ENCODE measurements at places on chromosomes 7 and 10.

- no peak for DNase-seq
Measured at GRCh38 chr7:131042269-131043160, 285.2 kb upstream of the MKLN1 start.

DNA sequence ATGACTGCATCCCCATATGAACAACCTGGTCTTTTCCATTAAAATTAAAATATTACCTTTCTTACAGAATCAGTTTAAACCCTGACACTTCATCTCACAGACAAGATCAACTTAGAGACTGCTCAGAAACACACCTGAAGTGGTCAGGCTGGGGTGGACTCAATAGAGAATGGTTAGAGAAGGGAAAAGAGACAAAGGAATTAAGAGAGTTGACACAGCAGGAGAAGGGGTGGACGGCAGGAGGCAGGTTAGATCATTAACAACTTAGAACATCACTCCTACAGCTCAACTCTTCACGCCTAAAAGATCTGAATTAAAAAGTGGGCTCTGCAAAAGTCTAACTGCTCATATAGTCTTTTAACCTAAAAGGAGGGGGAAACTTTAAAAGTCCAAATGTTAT lies 157.7 kb upstream of the COL1A2 start:
- DNase-seq: no peak

GRCh38 chr7:23462846-23463245 lies 7.4 kb downstream of the IGF2BP3 start:
- no peak for DNase-seq

- DNase-seq: peak; percentile 9
Measured at GRCh38 chr7:158695726-158696452, 8.7 kb downstream of the NCAPG2 start.

- no peak for DNase-seq
Measured at GRCh38 chr10:51815723-51816122, 116.3 kb upstream of the CSTF2T start.

GRCh38 chr10:24419066-24419465 lies 210.1 kb downstream of the KIAA1217 start:
- DNase-seq: no peak

GRCh38 chr7:138246428-138246827 lies 170.2 kb downstream of the AKR1D1 start:
- no peak for DNase-seq

- DNase-seq: no peak
Measured at GRCh38 chr7:46100521-46100920, 179.4 kb upstream of the IGFBP3 start.

- DNase-seq: no peak
Measured at GRCh38 chr7:25907214-25907613, 244.8 kb upstream of the NFE2L3 start.

DNA sequence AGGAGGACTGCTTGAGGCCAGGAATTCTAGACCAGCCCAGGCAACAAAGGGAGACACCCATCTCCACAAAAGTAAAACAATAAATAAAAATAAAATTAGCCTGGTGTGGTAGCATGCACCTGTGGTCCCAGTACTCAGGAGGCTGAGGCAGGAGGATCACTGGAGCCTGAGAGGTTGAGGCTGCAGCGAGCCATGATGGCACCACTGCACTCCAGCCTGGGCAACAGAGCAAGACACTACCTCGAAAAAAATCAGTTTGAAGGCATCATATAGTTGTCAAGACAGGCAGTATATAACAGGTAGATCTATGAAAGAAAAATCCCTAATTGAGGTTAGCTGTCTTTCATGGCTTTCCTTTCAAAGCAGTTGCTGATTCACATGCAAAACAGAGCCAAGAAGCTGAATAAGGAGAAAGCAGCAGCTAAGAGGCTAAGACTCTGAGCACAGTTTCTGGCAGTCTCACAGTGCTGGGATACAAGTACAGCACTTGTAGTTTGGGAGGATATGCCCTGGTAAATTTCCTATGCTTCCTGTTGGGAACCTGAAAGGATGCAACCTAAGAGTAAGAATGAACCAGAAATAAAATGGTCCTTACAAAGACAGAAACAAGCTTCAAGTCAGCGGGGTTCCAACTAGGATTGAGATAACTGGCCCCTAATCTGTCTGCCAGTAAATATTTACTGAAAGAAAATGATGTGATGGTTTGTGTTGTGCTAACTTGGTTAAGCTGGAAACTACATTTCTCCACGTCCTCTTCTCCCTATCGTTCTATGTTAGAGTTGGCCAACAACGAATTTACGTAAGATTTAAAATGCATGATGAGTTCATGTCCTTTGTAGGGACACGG lies 368.5 kb upstream of the HPS1 start:
- no peak for DNase-seq

GRCh38 chr10:76632767-76633051 lies 1004.9 kb downstream of the KCNMA1 start:
- DNase-seq: no peak

DNA sequence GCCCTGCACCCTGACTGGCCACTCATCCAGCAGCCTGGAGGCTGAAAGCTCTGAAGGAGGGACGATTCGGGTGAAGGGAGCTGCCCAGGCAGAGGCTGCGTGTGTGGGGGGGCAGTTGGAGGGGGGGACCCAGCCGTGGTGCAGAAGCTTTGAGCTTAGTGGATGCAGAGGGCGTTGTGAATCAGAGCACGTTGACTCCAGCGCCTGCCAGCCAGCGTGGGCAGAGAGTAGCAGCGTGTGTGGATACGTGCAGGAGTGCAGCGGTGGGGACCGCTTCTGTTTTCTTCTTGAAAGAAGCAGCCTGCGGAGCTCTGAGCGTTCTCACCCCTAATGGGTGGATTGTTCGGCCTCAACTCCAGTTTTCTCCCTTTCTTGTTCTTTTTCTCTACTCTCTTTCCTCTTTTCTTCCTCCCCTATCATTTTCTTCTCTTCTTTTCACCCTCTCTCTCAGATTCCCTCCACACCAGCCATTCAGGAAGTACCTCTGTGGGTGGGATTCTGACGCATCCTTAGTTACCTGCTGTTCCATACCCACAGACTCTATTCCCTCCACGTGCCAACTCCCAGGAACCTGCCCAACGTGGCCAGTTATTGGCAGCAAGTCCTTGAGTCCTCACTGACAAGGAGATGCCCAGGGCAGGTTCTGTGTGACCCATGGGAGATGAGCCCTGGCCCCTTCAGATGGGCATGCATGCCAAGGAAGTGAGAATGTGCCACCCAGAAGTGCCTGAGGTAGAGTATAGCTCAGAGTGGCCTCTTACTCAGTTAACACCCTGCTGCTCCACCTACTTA lies 47.4 kb downstream of the SORCS3 start:
- no peak for DNase-seq

DNA sequence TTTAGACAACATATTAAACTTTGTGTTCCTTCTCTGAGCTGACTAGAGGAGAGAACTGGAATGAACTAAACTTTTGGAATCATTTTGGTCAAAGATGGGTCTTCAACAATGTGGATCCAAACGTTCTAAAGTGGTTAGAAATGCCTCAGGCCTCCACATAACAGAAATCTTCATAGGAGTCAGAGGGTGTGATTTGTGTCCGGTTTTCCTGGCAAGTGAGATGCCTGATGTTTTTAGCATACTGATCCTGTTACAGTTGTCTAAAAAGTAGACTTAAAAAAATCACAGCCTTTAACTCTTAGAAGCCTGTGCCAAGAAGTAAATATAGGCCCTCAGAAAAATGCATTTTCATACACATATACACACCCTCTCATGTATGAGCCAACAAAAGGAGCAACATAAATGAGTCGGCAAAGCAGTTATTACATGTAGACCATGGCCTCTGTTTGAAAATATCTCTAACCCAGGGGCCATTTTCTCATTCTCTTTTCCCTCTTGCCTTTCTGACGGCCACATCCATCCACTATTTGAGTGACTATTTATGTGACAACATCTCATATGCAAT lies 64.5 kb downstream of the ST7 start:
- no peak for DNase-seq

DNA sequence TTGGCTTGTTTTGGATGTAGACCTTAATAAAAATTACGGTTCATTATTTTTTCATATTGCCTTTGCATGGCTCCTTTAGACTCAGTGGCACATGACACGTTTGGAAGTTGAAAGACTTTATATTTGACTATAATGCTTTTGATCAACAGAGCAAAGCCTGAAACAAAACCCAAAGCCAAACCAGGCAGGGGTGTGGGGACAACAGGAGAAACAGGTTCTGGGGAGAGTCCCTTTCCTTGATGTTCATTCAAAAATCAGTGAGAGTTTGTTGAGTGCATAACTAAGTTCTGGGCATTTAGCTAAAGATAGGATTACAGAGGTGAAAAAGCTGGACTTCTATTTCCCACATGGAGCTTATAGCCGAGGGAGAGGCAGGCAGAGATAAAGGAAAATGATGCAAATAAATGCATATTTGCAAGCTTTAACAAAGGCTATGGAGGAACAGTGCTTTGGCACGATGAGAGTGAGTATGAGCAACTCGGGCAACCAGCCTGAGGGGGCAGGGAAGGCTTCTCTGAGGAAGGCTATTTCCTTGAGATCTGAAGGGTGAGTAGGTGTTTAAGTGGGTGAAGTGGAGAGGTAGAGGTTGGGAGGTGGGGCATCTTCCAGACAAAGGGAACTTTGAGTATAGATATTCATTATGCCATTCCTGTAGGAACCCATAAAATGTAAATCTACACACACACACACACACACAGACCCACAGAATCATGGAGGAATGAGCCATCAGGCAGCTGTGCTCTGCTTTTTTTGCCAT lies 34.5 kb upstream of the PDZD8 start:
- DNase-seq: no peak

- no peak for DNase-seq
Measured at GRCh38 chr10:89494575-89494974, 40.8 kb downstream of the SLC16A12 start.

DNA sequence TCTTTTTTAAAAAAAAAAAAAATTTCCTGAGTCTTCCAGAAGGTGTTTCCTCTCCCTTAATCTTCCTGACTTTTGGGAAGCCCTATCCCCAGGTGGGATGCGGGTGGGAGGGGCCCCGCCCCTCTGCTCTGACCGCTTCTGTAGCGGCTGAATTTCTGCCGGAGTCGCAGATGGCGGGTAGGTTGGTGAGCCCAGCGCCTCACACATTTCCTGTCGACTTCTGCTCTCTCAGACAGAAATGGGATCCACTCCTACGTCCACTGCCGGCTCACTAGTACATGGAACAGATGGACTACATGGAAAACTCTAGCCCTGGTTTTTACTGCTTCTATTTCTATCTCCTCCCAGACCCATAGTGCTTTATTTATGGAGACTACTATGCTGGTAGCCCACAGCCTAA lies 90.9 kb downstream of the NEUROD6 start:
- DNase-seq: no peak

GRCh38 chr7:11914645-11915044 lies 82.6 kb upstream of the THSD7A start:
- no peak for DNase-seq

DNA sequence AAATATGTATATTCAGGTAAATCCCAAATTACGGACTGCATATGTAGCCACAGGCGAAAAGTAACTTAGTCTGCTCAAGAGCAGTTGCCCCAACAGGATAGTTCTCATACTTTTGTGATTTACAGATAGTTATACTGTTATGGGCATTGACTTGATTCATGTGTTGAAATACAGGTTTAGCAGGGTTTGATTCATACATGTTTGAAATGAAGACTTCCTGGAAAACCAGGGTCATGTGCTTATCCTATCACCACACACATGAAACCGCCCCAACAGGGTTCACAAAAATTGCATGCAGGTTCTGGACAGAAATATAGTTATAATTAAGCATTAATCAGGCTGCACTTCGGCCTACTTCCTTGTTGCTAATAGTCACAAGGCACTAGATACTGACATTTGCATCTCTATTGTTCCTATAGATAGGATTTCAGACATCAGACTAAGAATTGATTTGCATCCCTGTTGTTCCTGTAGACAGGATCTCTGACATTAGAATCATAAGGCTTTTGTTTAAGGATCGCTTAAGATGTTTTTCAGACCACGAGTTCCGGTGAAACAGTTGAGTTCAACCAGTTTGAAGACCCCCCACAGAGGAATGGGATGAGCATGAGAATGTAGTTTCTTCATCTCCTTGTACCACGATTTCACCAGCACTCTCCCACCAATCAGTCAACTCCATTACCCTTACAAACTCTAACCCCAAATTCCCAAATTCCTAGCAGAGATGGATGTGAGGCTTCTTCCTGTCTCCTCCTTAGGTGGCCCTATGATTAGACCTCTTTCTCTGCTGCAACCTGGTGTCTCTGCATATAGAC lies 2.0 kb upstream of the ZNF398 start:
- DNase-seq: no peak

GRCh38 chr7:153006452-153006851 lies 246.9 kb downstream of the ACTR3B start:
- no peak for DNase-seq

GRCh38 chr7:114405427-114405826 lies 9.2 kb upstream of the FOXP2 start:
- DNase-seq: no peak

DNA sequence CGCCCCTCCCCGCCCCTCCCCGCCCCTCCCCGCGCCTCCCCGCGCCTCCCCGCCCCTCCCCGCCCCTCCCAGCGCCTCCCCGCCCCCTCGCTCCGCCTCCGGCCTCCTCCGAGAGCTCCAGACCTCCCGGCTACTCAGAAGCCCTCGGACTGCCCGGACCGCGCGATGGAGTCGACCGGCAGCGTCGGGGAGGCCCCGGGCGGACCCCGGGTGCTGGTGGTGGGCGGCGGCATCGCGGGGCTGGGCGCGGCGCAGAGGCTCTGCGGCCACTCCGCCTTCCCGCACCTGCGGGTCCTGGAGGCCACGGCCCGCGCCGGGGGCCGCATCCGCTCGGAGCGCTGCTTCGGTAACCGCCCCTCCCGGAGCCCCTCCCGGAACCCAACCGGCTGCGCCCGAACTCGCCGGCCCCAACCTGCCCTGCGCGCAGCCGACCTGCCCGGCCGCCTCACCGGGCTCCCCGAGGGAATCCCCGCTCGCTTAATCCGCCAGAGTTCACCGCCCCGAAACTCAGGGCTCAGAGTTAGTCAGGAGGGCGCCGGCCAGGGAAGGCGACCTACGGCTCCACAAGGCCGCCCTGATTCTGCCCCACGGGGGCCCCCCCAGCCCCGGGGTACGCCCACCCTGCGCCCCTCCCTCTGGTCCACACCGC lies at the start of gene PAOX:
PAOX (plus strand) TSS at position 111 of the 649 bp plus-strand sequence; CDS start at position 166, 55 bp downstream.
- peak; percentile 65 for DNase-seq

- DNase-seq: no peak
Measured at GRCh38 chr10:75425291-75426079, 5.9 kb upstream of the LRMDA start.

GRCh38 chr7:1368682-1369571 lies 90.3 kb downstream of the MICALL2 start:
- no peak for DNase-seq

- DNase-seq: no peak
Measured at GRCh38 chr7:129797214-129797789, 155.5 kb downstream of the UBE2H start.

Measured in stimulated activated naive CD4-positive, alpha-beta T cell treated with Interleukin-2 at 50 U/mL for 16 hours (primary cell).